NCI-H774 (cell line): ENCODE measurements at places on chromosomes 12 and 14.

GRCh38 chr14:30445852-30446251 lies 113.1 kb upstream of the G2E3 start:
- peak; percentile 46 for DNase-seq

- no peak for DNase-seq
Measured at GRCh38 chr12:29655861-29656260, 127.9 kb downstream of the TMTC1 start.

GRCh38 chr12:114163771-114164170 lies 197.6 kb upstream of the RBM19 start:
- no peak for DNase-seq

- no peak for DNase-seq
Measured at GRCh38 chr12:53980104-53980801, 4.7 kb upstream of the HOXC10 start.

DNA sequence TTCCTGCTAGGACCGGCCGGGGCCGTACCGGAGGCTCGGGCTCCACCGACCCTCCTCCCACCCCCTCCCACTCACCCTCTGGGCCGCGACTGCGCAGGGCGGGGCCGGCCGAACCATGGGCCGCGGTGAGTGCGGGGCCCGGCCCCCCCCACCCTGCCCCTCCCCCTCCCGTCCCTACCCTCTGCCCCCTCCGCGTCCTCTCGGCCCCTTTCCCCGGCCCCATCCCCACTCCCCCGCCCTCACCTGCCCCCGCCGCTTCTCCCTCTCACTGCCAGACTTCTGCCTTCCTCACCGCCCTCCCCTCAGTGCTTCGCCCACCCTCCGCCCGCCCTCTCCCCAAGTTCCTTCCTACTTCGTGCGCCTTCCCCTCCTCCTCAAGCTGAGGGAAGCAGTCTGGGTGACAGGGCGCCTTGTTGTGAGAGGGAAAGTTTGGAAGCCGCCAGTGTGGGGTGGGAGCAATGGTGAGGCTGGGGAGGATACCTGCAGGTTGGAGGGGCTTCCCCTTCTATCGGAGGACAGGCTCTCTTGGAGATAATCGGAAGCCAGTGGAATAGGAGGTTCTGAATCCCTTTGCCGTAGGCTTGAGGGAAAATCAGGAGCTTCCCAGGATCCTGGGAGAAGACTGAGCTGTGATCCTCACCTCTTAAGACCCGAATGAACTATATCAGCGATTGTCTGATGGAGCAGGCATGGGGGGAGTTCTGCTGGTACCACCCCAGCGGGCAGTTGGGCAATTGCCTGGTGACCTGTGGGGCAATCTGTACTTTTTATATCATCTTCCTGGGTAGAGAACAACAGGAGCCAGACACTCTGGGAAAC lies 472 bp downstream of the MBD6 start:
- no peak for DNase-seq

- no peak for DNase-seq
Measured at GRCh38 chr12:27198036-27198435, 46.0 kb upstream of the STK38L start.

- DNase-seq: no peak
Measured at GRCh38 chr12:120262852-120263747, 2.4 kb downstream of the PXN start.

GRCh38 chr14:96077983-96078624 lies 38.9 kb downstream of the C14orf132 start:
- DNase-seq: no peak

DNA sequence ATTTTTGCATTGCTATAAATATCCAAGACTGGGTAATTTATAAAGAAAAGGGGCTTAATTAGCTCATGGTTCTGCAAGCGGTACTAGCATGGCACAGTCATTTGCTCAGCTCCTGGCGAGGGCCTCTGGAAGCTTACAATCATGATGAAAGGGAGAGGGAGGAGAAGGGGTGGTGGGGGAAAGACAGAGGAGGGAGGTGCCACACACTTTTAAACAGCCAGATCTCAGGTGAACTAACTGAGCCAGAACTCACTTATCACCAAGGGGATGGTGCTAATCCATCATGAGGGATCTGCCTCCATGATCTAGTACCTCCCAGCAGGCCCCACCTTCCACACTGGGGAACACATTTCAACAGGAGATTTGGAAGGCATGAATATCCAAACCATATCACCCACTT lies 476.3 kb downstream of the PCNX1 start:
- no peak for DNase-seq

- DNase-seq: no peak
Measured at GRCh38 chr14:83300476-83301064, 1766.9 kb upstream of the SEL1L start.

DNA sequence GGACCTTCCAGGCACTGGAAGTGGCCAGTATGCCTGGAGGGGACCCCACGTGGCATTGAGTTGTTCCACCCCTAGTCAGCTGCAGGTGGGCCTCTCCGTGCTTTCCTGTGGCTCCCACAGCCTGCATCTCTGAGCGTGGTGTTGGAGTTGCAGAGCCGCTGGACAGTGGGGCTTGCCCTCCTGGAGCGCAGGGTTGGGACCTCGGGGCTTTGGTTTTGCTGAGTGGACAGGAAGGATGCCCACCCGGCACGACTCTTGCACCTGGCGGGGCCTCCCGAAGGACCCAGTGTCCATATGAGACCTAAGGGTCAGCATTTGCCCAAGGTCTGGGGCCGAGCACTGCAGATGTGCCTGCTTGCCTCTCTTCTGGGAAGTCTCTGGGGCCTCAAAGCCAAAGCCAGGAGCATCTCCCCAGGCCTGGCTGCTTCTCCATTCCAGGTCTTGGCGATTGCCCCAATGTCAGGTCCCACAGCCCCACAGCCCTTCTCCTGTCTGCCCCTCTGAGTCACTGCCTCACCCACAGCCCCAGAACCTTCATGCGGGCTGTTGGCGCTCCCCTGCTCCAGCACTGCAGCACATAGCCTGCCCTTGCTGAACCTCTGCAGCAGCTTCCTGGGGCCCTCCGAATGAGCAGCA lies 1.5 kb downstream of the PACS2 start:
- DNase-seq: no peak

GRCh38 chr12:63302941-63303536 lies 152.0 kb upstream of the AVPR1A start:
- no peak for DNase-seq

DNA sequence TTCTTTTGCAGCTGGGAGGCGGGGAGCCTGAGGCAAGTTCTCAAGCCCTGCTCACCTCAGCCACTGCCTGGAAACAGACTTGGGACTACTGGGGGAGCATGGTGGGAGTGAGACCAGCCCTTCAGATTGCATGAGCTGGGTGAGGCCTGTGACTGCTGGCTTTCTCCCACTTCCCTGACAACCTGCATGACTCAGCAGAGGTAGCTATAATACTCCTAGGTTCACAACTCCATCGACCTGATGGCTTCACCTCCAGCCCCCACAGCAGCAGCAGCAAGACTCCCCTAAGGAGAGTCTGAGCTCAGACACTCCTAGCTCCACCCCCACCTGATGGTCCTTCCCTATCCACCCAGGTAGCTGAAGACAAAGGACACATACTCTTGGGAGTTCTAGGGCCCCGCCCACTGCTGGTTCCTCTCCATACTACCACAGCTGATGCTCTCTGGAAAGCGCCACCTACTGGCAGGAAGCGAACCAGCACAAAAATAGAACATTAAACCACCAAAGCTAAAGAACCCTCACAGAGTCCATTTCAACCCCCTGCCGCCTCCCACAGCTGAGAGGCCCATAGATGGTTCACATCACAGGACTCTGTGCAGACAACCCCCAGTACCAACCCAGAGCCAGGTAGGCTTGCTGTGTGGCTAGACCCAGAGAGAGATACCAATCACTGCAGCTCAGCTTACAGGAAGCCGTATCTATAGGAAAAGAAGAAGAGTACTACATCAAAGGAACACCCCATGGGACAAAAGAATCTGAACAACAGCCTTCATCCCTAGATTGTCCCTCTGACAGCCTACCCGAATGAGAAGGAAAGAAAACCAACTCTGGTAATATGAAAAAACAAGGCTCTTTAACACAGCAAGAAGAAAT lies 68.7 kb downstream of the RPAP3 start:
- DNase-seq: no peak

GRCh38 chr12:113060336-113060960 lies 3.9 kb downstream of the DTX1 start:
- no peak for DNase-seq
